Activated CD4-positive, alpha-beta T cell treated with anti-CD3 and anti-CD28 coated beads, Interleukin-2, amount 50 U/mL, for 16 hours (primary cell): ENCODE measurements at places on chromosomes 4 and X.

DNA sequence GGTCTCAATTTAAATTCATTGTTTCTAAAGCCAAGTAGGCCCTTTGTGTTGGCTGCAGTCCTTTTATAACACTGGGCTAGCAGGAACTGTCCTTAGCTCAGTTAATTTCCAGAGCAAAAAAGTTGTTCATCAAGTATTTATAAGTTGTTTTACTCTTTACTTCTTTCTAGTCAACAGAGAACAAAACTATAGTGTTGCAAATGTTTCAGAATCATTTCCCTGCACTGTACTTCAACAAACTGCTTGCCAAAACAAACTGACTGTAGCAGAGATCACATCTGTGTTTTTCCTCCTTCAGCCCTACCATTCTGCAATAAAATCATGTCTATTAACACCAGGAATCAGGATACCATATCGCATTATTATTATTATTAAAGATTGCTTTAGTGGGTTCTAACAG, 168.5 kb upstream of the SH3RF1 start:
- no peak for DNase-seq

GRCh38 chr4:37628977-37629609, 57.1 kb downstream of the RELL1 start:
- DNase-seq = no peak

DNA sequence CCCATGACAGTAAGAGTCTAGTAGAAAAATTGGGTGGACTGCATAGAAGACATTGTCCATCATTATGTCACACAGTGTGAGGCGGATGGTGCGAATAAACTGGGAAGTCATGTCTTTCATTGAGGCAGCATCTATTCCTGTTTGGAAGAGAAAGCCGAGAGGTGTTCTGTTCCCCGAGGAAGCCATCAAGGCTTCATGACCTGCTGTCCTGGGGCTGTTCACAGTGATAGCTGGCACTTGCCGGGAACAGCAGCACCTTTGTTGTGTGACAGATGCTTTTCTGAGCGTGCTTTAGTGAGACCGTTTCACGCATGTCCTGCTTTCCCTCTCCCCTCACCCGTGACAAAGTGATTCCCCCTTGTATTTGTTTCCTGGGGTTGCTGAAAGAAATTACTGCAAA, 20.3 kb downstream of the RGS12 start:
- DNase-seq = no peak

- DNase-seq = no peak
Measured at GRCh38 chrX:12994321-12994720, 19.4 kb downstream of the TMSB4X start.
